ENCODE measurements at places on chromosomes 2 and 18.

DNA sequence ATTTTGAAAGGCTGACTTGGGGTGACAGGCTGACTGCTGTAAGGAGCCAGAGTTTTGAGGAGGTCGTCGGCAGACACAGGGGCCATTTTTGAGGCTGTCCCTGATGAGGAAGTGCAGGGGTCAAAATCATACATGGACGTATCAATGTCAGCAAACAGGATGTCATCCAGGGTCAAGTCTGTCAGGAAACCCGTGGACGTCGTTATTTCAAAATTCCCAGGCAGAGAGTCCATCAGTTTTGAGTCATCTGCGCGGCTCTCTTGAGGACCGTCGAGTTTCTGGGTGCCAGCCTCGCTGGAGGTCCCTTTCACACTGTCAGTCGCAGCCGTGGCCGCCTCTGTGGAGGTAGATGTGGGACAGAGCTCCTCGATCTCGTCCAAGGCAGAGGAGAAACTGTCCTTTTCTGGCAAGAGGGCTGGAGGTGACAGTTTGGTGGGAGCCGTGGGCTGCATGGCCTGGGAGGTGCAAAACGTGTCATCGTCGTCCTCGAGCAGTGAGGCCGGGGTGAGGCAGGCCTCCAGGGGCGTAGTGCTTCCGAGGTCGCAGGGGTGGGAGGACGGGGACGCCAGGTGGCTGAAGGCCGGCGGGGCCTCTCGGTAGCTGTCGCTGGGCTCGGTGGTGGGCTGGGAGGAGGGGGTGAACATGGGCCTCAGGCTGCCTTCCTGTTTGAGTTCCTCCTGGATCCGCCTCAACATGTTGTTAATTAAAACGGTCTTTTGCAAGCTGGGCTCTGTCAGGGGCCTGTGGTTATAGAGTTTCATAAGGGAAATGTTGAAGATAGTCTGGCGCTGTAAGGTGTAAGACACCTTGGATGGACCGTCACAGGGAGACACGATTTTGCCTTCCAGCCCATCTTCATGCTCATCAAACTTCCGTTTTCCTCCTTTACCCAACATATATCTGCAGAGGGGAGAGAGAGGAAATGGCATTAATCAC lies 17.5 kb downstream of the SERTAD2 start:
- no peak for DNase-seq

- DNase-seq = no peak
These were observed 29.8 kb upstream of the MRPL33 start for GRCh38 chr2:27741673-27742072.

GRCh38 chr2:136363900-136364299 lies 246.0 kb upstream of the CXCR4 start:
- DNase-seq = no peak

DNA sequence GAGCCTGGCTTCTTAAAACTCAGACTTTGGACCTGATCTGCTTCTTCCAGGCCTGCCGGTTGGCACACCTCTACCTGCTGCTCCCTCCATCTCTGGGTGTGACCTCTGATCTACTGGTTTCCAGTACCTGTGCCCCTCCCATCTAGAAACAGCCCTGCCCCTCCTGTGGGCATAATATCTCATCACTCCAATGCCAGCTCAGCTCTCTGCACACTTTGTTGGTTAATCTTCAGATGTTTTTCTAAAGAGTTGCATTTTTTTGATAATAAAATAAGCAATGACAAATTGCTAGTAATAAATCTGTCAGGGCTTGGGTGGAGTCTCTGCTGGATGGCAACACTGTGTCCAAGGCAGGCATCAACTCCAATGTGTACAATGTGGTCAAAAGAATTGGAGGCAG lies 89.6 kb upstream of the PPP1CB start:
- no peak for DNase-seq

DNA sequence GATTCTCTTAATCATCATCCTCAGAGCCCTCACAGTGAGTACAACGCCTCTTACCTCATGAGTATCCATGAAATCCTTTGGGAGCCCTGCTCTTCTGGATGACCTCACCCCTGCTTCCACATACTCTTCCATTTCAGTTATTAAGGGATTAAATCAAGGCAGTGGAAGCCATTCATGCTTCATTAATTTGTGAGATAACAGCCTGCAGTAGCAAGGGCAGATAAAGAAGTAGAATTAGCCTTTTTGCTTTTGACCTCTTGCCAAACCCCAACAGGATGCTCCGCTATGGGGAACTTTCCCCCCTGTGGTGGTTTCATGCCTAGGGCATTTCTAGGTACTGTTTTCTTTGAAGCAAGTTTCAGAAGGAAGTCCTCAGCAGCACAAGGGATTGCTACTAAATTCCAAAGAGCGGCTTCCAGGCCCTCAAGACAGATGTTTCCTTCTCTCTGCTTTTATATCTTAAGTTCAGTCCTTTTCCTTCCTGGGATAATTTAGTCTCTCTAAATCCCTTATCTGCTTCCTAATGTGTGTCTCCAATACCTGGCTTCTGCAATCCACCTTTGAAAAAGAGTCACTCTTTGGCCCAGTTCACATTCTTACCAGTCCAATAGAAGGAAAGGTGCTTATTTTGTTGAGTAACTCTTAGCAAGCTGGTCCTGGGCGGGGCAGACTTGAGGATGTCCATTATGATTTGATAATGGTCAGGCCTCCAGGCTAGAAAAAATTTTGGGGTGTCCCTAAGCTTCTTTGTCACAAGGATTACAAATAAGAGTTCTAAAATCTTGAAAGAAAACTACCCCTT lies 76.9 kb downstream of the MYO1B start:
- no peak for DNase-seq

DNA sequence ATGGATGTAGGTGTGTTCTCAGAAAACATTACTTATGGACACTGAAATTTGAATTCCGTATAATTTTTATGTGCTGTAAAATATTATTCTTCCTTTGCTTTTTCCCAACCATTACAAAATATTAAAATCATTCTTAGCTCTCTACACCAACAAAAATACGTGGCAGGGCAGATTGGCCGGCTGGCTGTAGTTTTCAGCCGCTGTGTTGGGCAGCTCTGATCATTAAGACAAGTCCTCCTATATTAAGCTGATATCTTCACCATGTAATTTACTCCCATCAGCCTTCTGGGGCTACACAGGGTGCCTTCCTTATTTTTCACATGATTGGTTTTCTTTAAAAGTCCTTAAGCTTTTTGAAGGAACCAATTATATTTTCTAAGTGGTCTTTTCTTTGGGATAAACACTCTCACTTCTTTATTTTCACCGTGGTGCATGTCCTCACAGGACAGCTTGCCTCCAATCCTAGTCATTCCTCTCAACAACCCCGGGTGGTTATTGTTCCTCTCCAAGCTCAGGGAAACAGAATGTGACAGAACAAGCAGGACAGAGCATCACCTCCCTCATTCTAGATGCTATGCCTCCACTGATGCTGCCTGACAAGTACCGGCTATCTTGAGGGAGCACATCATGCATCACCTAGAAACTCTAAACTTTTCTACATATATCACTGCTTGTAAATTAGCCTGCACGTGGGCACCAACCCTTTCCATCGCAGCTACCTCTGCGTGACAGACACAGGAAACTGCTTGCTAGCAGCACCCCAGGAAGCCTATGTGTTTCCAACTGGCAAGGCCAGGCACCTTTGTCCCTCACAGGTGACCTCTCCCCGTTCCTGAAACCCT lies 362.3 kb downstream of the MYCN start:
- no peak for DNase-seq

GRCh38 chr2:181149056-181149455 lies 168.7 kb downstream of the UBE2E3 start:
- DNase-seq = no peak

DNA sequence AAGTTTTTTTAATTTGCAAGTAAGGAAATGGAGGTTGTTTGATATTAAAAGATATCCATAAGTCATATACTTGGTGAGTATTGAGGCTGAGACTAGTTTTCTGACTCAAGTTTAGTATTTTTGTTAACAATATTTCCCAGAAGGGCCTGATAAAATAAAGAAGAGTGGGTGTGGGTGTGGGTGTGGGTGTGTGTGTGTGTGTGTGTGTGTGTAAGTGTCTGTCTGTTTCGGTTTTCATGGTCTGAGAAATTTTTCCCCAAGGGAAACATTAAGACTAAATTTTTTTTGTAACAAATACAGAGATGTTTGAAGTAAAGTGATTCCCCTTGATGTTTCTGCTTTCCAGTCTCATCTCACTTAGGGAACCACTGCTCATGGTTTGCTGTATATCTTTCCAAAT lies 36.5 kb downstream of the PPM1B start:
- DNase-seq = no peak

GRCh38 chr2:129791712-129792111 lies 187.8 kb upstream of the RAB6C start:
- no peak for DNase-seq

GRCh38 chr2:124131276-124131675 lies 106.2 kb downstream of the CNTNAP5 start:
- no peak for DNase-seq

GRCh38 chr2:19195661-19196060 lies 162.8 kb downstream of the OSR1 start:
- no peak for DNase-seq

GRCh38 chr2:25981596-25982272 lies 563 bp downstream of the KIF3C start:
- DNase-seq = no peak

DNA sequence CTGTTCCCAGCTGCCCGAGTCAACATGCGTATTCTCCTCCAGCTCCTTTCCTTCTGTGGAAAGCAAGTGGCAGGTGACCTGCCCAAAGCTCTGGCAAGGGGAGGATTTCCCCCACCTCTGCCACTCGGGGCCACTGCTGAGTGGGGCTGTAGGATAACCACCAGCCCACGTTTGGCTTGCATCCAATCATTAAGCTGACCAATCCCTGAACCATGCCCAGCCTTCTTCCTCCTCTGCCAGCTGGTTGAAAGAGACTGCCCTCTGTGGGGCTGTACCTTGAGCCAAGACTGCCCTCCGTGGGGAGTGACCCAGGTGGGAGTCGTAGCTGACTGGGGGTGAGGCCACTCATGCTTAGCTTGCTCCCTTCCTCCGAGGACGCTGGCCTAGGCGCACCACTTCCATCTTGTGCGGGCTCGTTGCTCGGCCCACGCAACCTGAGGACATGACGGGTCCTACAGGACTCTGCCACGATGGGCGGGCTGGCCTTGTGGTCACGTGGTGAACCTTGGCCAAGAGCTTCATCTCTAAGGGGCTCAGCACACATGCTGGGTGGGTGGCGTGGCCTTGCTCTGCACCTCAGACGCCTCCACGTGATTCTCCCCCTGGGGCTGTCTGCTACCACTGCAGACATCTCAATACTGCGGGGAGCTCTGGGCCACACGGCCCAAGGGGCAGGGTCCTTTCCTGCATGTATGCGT lies 112.1 kb downstream of the NDUFA10 start:
- no peak for DNase-seq

DNA sequence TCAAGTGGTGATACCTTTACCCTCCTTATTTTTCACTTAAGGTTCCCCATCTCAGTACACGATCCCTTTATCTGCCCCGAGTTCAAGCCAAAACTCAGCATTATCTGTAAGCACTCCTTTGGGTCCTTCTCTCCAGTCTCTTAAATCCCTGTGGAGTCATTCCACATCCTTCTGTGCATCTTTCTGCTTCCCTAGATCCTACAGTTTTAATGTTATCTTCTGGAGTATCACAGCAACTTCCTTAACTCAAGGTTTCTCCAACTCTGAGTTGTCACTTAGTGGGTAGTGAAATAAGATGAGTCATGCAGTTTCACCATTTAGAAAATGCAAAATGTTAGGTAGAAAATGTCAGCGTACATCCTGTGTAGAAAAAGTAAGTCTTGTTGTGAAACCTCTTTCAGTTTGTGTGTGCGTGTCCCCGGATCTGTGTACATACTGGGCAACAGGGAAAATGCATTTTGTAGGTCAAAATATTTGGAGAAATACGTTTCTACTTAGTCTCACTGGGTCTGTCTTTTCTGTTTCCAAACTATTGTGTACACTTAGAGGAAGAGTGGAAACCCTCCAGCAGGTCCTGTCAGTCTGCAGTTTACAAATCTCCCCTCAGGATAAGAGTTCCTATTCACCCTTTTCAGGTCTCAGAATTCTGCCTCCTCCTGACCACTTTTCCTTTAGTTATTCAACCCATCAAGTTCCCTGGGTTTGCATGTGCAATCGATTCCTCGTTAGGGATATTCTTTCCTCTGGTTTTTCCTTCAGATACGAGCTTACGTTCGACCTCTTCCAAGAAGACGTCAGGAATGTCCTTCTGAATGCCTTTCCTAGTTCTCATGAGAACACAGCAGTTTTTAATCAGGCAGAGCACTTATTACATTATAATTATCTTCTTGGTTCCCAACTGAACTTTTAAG lies 154.8 kb downstream of the TGIF1 start:
- DNase-seq = no peak

DNA sequence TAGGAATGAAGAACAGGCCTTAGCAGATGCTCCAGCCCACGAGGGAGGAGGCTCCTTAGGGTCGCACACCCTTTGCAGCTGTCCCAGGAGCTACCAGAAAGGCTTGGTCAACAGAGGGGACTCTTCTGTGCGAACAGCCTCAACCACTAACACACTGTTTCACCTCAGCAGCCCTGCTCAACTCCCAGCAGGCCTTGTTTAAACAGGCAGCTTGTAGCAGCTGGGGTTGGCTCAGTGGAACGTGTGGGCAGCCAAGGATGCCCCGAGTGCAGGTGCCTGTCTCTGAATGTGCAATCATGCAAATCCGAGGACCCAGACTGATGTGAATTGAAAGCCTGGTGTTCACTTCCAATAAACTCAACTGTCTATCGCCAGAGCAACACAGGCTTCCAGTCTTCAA lies 88.7 kb upstream of the CXCR4 start:
- no peak for DNase-seq

- DNase-seq = no peak
These were observed 836.6 kb downstream of the RNF144A start for GRCh38 chr2:7753777-7754176.

DNA sequence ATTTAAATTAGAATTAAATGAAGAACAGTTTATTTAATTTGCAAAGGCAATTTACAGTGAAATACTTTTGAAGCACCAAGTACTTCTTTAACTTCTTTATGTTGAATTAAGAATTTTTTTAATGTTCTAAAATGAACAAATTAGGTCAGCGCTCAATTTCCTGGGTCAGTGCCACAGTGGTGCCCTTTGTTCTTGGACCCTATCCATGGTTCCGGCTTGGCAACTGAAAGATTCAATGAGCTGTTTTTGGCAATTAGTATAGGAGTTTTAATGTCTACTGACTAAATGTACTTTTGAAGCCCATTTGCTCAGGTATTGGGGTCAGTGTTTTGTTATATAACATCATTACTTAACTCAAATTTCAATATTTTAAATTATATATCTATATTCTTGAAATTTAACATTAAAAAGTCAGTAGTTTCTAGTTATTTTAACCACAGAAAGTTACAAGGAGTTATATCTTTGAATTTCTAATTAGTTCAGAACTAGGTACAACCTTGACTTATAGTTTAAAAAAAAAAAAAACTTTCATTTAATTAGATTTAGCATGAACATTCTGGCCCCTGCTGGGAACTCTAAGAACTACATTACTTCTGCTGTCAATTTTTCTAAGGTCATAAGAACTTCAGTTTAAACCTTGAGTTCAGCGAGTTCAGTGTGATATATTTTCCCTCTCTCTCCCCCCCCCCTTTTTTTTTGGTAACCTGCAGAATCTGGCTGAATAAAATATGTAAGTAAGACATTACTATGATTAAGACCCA lies 7.6 kb upstream of the MSTN start:
- DNase-seq = no peak

- no peak for DNase-seq
These were observed 261.0 kb downstream of the ARHGAP15 start for GRCh38 chr2:143390171-143390570.
